GDM1 (cell line): ENCODE measurements at places on chromosomes 2 and 18.

DNA sequence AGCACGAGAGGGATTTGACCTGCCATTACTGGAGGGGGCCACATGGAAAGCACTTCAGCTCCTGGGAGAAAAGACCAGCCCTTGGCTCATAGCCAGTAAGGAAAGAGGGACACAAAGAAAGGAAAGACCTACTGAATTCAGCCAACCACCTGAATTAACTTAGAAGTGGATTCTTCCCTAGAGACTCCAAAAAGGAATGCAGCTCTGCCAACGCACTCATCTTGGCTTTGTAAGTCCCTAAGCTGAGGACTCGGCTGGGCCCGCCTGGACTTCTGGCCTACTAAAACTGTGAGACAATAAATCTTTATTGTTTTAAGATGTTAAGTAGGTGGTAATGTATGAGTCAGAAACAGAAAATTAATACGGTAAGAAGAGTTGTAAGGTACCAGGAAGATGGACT lies 11.5 kb downstream of the ATF2 start:
- DNase-seq, result no peak

DNA sequence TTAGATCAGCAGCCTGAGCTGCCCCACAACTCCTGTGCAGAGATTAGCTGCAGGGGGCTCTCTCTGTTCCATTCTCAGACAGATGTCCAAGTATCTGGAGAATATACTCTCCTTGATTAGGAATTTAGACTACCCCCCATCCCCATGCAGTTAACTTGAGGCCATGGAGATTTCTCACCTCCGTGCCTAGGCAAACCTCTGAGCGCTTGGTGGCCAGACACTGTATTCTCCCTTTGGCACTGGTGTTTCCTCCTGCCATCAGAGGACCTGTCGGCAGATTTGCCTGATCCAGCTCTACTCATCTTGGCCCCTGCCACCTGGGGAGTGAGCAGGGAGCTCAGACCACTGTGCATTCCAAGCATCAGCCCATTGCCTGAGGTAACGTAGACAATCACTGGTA lies 48.3 kb downstream of the ZNF804A start:
- DNase-seq, result no peak

GRCh38 chr2:217900780-217901360 lies 101.9 kb downstream of the TNS1 start:
- no peak for DNase-seq

GRCh38 chr2:74564222-74564621 lies 9.7 kb downstream of the DOK1 start:
- no peak for DNase-seq

DNA sequence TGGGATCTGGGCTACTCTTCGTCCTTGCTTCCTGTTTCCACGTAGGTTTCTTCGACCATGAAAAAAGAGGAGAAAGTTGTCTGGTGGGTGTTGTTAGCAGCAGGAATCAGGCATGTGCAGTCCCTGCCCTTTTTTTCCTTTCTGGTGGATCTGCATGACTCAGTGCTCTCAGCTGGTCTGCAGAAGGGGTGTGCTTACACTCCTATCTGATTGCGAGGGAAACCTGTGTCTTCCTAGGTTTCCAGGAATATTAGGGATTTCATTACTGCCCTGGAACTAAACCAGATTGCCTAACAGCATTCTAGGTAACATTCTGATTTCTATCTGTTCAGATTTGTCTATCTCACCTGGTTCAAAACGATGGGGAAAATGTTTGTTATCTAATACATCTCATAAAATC lies 174.3 kb downstream of the CCDC102B start:
- no peak for DNase-seq

GRCh38 chr2:205130111-205130829 lies 552.0 kb upstream of the NRP2 start:
- no peak for DNase-seq

DNA sequence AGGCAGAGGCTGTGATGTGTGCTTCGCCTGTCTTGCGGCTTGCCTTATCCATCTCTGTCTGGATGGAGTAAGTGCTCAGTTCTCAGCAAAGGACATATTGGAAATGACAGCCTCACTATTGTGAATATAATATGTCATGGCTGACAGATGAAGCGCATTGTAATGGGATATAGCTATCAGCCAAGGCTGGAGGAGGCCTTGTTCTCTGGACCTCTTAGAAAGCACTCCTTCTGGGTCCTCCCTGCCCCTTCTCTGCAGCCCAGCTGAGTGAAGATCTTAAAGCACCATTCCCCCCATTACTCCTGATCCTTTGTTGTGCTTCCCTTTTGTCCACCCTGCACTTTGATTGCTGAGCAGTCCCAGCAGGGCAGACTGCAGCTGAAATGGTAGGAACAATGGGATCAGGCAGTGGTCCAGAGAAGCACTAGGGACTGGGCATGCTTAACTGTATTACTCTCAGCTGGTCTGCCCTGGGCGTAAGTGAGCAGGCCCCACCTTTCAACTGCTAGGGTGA lies 265.3 kb downstream of the SETBP1 start:
- DNase-seq, result no peak

DNA sequence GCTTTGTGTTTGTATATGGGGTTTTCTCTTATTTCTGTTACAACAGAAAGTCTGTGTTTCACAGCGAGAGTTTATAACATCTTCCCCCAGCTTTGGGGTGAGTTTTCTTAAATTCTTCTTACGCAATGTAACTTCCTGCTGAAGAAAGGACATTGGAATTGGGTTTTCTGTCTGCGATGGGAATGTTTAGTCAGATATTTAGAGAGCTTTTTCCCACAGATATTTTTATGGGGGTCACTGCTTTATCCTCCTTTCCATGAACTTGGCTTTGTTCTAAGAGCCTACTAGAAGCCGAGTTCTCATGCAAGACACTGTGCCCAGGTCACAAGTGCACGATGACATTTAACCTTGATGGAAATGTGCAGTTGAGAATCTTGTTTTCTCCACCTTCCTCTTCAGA lies 22.1 kb downstream of the B3GNT2 start:
- DNase-seq, result no peak

GRCh38 chr2:9806298-9806610 lies 37.0 kb upstream of the TAF1B start:
- no peak for DNase-seq

DNA sequence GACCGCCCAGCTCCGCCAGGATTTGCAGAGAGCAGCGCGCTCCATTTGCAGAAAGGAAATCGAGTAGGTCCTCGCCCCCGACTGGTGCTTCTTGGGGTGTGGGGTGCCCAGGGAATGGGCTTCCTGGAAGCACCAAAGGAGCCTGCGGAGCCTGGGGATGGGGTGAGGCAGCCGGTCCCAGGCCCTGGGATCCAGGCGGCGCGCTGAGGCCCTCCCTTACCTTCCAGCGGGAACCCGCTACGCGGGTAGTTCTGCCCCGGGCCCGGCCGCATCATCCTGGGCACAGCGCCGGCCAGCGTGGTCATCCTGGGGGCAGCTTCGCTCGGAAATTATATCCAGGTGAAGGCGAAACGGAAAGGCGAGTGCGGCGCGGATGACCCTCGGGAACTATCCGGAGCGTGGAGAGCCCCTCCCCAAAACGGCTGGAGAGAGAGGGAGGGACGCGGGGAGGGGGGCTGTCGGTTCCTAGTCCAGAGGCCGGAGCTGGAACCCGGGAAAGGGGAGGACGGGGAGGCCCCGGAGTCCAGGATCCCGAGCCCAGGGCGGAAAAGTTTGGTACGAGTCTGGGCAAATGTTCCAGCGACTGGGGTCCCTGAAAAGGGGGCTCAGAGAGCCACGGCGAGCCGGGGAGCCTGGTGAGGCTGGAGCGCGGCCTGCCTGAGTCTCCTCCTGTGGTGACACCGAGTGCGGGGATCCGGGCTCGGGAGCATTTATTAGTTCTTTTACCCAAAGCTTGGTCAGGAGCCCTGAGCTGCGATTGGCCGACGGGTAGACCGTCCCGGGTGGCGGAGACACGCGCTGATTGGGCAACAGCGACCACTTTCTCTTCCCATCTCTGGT lies at the start of gene PAX3:
Gene PAX3 (minus strand): TSS at position 688 of the 840 bp plus-strand sequence. CDS start 383 bp downstream, at position 305.
- no peak for DNase-seq

DNA sequence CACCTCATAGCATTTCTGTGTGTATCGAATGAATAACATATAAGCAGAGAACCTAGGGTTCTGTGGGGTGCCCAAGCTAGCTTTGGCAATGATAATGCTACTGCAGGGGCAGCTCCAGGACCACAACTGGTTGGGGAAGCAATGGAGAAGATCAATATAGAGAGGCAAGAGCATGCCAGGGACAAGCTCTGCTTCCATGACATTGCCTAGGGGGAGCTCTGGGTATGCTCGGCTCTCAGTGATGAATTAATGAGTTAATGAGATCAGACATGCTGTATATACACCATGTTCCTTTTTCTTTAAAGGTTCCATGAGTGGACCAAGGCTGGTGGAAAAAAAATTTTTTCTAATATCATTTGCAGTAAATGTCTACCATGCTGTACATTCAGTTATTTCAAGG lies 618.4 kb downstream of the BCL11A start:
- DNase-seq, result no peak

DNA sequence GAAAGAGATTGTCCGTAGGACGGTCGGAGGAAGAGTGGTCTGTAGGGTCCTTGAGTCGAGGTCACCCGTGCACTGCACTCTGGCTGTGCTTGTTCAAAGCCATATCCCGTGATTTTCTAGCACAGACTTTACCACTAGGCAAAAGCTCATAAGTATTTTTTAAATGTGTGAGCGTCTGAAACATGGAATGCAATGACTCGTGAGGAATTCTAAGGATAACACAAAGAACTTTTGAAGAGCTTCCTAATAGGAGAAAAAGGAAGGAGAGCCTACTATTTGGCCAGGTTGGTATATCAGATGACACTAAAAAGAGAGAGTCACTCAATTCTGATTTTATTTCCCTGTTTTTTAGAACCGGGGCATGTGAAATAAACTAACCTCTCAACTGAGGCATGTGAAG lies 68.3 kb downstream of the CD28 start:
- DNase-seq, result no peak

GRCh38 chr18:34492652-34493051 lies 217.4 kb upstream of the DTNA start:
- no peak for DNase-seq

DNA sequence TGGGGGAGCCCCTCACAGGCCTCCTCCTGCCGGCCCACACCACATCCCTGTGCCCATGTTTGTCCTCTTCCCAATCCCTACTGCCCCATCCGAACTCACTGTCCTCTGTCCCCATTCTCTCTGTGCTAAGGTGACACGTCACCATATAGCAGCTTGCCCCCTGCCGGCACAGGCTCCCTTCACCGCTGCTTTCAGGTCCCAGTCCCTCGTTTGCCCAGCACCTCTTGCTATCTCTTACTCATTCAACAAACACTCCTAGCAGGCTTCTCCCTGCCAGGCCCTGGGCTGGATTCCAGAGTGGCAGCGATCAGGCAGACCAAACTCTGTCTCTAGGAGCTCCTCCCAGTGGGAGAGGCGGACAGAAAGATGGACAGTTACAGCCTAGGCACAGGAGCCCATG lies 74.3 kb downstream of the TFCP2L1 start:
- no peak for DNase-seq

DNA sequence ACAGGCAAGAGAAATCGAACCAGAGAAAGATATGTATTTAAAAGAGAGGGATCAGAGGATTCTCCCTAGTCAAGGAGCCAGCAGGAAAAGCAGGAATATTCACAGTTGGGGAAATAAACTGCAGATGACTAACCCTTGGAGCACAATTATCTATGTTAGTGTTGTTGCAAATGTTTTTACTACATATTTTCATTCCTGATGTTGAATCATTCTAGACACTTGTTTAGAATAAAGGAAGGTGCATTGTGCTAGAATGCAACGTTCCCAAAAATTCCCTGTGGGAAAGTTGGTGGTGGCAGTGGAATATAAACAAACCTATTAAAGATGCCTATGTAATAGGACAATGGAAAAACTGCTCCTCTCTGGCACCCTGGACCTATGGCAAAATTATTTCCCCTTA lies 63.3 kb downstream of the DTNA start:
- DNase-seq, result no peak

DNA sequence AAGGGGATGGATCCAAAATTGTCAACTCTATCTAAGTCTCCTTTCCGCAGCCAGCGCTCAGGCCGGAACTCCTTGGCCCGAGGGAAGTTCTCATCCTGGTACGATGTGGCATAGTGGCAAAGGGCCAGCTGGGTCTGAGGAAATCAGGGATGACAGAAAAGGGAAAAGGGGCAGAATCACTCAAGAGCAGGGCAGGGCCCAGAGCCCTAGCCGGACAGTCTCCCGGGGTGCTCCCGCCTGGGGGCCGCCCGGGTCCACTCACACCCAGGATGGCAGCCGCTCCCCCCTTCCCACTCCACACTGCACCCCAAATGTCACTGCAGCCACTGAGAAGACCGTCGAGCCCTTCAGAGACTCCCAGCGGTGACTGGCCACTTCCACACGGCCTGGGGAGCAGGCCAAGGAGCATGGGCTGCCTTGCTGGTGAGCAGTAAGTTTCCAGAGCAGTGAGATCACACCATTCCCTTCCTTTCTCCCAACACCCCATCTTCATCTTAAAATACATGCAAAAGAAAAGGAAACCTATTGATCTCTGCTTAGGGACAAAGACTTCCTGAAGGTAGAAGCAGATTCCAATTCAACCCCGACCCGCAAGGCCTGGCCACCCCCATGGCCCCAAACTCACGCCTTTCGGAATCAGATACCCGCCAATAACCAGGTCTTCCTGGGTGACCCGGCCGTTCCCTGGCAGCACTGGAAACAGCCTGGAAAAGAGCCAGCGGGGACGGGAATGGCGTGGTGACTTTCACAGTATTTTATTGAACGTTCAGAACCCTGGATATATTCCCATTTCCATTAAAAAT lies 26.7 kb downstream of the CYP27C1 start:
- no peak for DNase-seq

DNA sequence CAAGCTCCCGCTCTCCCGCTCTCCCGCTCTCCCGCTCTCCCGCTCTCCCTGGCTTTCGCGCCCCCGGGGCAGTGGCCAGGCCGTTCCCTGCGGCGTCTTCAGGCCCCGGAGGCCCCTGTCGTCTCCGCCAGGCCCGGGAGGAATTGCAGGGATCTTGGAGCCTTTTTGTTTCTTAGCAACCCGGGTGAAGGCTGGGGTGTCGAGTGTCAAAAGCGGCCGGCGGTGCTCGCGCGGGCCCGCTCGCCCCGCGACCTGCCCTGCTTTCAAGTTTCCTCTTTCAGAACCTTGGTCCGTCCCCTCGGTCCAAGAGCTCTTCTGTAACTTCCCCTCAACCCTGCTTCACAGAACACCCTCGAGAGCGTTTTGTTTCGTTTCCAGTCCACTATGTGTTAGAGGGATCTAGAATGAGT lies 1.4 kb downstream of the RNF138 start:
- DNase-seq, result peak; percentile 7

- DNase-seq, result no peak
These were observed 497 bp downstream of the DSC3 start for GRCh38 chr18:31042084-31042405.

DNA sequence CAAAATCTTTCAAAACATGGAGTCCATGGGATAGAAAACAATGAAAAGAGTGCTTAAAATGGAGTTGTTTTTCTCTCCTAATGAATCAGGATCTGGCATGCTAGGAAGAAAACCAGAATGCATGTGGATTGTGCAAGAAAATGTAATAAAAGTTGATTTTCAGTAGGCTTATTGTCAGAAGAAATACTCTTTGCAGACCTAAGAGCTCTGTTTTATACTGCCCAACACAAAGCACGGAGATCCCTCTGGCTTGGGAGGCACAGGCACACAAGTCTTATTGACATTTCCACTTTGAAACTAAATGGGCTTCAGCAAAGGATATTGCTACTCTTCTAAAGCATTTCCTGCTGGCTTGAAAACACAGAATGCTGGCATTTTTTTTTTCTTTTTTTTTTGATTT lies 15.5 kb upstream of the DAPL1 start:
- no peak for DNase-seq
